ENCODE measurements at places on chromosomes 5 and 9.

DNA sequence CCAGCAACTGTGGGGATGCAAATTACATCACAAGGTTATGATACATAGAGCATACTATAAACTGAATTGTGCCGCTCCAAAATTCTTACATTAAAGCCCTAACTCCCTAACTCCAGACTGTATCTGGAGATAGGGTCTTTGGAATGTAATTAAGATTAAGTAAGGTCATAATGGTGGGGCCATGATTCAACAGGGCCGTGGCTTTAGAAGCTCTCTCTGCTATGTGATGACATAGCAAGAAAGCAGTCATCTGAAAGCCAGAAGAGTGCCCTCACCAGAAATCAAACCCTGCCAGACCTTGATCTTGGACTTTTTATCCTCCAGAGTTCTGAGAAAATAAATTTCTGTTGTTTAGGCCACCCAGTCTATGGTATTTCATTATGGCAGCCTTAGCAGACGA lies 123.9 kb downstream of the FBXL17 start:
- no peak for DNase-seq

DNA sequence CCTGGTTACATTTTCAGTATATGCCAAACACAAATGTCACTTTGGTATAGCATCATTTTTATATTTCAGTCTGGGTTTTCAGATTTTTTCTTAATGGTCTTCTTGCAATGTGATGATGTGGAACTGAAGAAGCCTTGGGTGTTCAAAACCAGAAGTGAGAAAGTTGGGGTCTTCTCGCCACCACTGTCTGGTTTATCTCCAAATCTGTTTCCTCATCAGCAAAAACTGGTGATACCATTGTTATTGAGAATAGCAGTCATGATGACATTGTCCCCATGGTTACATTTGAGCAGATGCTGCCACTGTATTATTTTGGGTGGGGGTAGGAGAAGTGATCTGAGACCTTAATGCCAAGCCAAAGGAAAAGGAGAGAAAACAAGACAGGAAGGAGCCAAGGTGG lies 85.9 kb upstream of the MAP3K1 start:
- no peak for DNase-seq

GRCh38 chr5:111461934-111462333 lies 50.4 kb downstream of the STARD4 start:
- no peak for DNase-seq

DNA sequence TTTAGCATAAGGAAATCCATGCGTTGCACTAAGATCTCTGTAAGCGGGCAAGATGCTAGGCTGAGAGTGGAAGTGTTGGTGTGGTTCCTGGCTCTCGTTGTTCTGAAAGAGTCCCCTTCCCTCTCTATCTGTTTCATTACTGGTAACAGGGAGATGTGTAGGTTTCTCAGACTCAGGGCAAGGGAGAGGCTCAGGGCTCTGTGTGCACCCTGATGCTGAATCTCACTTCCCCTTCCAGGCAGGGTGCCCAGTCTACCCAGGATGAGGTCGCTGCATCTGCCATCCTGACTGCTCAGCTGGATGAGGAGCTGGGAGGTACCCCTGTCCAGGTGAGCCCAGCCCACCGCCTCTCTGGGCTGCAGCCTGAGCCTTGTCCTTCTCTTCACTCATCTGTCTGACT lies 45.7 kb downstream of the STOM start:
- no peak for DNase-seq

- DNase-seq, result no peak
Observed at GRCh38 chr5:131627207-131627865, 7.7 kb downstream of the RAPGEF6 start.

- no peak for DNase-seq
Observed at GRCh38 chr9:122128007-122128968, 31.3 kb downstream of the NDUFA8 start.

DNA sequence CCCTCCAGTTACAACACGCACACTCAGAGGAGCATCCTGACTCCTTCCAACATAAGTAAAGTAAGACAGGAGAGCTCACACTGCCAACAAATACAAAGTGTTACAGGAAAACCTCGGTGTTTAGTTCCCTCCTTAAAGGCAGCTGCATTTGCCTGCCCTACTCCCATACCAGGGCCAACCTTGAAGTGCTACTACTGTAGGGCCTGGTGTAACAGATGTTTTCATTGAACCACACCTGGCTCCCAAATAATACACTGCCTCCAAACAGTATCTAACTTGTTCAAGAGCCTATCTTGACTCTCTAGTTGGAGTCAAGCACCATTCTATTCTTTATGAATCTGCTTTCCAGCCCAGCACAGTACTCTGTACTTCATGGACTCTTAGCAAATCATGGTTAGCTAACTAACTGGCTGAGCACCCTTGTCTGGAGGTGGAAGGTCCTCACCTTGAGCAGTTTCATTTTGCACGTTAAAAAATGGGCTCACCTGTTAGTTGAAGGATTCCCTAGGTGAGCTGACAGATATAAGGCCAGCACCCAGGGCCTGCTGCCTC lies 34.6 kb downstream of the TTC39B start:
- DNase-seq, result no peak

DNA sequence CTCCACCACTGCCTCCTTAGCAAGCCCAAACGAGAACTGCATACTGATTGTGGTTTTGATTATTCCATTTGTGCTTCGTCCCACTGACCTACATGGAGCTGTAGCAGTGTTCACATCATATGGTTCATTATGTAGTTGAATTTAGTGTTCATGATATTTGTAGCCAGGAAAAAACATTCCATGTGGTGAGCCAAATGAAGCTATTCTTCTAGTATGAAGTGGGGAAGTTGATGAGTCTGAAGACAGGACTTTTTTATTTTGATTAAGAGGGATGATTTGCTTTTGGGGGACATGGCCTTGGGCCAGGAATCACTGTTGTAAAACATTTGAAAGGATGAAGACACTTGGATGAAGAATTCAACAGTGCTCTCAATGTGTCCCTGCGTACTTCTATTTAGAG lies 192.9 kb upstream of the SLC27A6 start:
- no peak for DNase-seq

DNA sequence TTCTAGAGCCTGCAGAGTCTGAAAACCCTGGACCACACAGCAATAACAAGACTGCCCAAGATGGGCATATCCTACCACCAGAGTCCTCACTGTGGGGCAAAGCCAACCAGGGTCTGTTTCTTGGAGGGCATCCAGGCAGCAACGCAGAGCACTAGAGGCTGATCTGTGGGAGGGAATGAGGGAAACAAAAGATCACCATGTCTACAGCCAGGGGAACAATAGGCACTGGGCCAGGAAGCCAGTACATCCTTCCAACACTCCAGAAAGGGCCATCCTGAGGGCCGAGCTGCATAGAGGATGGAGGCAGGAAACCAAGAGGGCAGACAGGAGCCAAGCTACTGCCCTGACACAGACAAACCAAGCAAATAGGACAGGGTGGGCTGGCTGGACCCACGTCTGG lies 416.1 kb upstream of the IRX4 start:
- DNase-seq, result no peak

- no peak for DNase-seq
Observed at GRCh38 chr9:92499701-92500100, 17.4 kb upstream of the ASPN start.

DNA sequence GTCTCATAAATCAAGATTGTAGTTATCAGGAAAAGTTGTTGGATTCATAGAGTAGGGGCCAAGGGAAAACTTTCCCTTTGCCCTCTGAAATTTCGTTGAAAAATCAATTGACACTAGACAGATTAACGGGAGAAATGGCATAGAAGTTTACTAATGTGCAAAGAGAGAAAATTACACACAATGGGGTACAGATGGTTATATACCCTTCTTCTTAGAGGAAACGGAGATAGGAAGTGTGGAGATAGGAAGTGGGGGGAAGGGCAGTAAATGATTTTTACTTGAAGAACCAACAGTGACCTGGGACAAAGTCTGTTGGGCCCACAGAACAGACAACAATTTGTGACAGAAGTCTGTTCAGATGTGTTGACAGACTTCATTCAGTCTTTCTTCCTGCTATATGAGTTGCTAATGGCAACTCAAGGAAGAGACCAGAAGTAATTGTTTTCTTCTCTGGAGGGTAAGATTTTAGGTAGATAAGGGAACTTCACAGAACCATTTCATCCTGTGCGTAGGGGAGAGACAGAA lies 177.9 kb downstream of the C9orf152 start:
- DNase-seq, result no peak

DNA sequence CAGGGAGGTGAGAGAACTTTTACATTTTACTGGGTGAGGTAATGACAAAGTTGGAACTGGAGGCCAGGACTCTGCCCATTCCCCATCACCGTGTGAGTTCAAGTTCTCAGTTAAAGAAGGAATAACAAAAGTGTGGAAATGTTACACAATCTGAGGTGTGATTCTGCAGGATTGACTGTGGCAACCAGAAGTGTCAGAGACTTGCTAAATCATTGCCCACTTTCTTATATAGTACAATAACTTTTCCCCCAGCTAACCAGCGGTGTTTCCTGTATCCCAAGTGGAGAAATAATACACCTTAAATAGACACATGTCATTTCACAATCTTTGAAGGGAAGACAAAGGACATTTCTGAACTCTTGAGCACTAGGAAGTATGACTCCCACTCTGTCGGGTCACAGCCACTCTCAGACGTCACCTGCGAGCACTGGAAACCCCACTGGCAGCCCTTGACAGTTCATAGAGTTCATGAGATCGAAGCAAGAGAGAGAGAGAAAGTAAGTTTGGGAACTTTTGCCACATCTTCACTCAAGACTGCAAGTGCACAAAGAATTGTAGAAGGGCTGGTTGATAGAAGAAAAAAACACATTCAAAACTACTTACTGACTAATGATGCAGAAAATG lies 28.4 kb downstream of the PAX5 start:
- DNase-seq, result no peak

DNA sequence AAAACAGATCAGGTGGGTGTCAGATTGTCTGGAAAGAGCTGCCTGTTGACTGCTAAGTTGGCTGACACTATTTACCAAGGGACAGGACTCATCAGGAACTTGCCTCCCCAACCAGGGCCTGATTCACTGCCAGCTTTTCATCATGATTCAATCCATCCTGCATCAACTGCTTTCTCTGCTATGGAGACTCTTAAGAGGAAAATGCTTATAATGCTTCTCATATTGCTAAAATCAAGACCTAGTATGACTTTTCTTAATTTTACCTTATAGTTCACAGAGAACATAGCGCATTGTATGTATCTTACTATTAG lies 21.3 kb downstream of the HTR4 start:
- no peak for DNase-seq

DNA sequence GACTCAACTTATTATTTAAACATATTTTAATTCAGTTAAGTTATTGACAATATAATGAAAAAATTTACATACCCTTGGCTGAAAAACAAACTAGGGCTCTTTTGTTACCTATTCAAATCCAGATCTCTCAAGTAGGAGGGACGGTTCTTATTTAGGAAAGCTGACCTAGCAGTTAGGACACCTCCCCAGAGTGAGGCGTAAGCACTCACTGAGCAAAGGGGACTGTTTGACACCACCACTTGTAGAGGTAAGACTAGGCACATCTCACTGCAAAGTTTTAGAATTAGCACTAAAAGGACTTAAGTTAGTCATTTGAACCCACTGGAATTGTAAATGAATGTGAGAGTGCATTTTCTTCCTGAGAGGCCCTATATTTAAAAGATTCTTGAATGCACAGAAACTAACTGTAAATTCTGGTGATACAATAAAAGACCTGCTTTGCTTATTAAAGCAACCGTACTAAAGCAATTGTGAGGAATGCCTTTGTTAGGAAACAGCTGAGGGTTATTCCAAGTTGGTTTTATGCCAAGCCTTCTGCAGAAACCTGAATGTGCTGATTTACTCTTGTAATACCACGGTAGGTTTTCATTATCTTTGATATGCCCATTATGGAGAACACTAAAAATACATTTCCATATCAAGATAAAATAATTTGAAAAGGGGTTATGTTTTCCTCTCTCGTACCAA lies 16.2 kb downstream of the HACD4 start:
- no peak for DNase-seq

GRCh38 chr9:70260007-70260443 lies 1.2 kb downstream of the SMC5 start:
- DNase-seq, result no peak

GRCh38 chr5:150046031-150046430 lies 40.3 kb downstream of the CSF1R start:
- DNase-seq, result no peak

DNA sequence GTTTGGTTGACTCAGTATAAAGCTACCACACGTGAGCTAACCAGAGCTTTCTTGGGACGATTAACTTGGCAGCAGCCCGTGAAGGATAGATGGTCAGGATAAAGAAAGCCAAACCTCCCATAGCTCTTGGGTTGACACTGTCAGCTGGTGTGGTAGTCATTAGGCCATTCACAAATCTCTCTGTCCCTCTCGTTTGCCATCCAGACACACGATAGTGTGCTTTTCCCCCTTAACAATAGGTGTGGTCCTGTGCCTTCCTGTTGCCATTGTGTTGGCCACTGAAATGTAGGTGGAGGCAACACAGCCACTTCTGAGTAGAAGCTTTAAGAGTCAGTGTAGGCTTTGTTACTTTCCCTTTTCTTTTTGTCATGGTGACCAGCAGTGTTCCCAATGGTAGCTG lies 11.7 kb downstream of the OR13J1 start:
- DNase-seq, result no peak

DNA sequence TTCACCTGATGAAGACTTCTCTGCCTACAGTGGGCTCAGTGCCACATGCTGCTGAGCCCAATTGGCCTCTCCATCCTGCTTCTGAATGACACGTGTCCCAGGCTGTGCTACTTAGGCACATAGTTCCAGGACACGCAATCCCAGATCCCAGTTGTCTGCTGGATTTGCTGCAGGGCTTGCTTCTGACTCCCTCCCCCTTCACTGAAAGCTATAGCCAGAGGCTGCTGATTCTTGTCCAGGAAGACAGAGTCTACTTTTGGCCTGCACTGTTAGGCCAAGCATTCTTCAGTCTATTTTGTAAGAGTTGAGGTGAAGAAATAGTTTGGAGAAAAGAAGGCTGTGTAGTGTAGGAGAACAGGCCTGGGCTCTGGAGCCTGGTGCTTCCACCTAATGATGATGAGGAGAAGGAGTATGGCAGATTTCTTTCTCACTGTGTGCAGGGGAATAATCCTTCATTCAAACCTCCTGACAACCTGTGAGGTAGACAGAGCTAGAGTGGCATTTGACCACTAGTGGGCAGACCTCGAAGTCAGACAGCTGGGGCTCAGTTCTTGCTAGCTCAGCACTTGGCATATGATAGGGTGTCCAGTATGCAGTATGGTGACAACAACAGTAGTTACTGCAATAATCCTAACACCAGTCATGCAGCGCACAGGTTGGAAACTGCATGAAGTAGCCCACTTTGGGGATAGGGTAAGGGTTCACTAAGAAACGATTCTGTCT lies 19.5 kb upstream of the ASPN start:
- no peak for DNase-seq

DNA sequence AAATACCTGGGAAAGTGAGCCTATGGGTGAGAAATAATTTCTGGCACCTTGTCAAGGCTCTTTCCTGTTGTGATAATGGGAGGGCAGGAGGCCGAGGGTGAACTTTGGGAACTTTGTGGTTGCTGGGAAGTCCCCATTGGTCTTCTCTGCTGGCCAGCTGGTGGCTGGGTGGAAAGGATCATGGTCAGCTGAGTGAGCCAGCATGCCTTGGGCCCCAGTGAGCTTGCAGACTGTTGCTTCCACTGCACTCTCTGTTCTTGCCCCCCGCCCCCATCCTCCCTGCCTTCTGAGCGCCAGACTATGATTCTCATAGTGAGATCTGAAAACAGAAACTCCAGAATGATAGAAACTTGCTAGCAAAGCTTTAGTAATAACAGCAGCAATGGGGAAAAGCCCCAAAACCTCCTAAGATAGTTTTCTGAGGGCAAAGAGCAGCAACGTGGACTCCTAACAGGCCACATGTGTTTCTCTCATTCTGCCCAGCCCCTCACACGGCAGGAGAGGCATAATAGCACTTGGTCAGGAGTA lies 139.2 kb upstream of the SMARCA2 start:
- no peak for DNase-seq

All from BJ (cell line).